GM23248 (cell line): ENCODE measurements at places on chromosomes 1 and 21. TPM values are rescaled to one million over a fixed set of nuclear protein-coding genes. Genes with fewer than 3 reads are reported as not detected.
A peak's percentile ranks its signal among the peaks of the same experiment; 100 is the strongest.

Gene VSIG8
- total RNA-seq: not detected in 2 replicates

Gene LMNA
- 1,219 and 1,322 TPM in 2 replicates for total RNA-seq

DNA sequence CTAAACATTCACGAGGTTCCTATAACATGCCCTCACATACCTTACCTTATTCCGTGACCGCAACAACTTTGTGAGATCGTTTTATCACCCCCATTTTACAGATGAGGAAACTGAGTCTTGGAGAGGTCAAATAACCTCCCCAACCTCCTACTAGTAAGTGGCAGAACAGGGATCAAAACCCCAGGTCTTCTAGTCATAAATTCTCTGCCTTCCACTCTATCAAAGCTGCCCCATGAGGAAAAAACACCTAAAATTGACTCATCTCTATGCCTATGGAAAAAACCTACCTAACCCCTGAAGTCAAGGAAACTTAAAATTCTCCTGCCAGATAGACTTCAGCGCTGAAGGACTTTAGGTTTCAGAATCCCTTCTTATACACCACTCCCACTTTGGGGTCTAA is 69.5 kb upstream of the ERRFI1 start:
- H3K4me3 ChIP-seq: no peak overlapping the region
- no peaks in the 10 kb centered on the region for H3K36me3 ChIP-seq
- H3K4me1 ChIP-seq: peaks cover 57% of the 10 kb centered on the region
- no peaks in the 10 kb centered on the region for H3K27me3 ChIP-seq
- H3K27ac ChIP-seq: peak overlapping the region; percentile 78; the same call in 1 of the 2 replicates

- DNase-seq: no peak
- H3K27me3 ChIP-seq: no peaks in the 10 kb centered on the region
- H3K4me1 ChIP-seq: no peaks in the 10 kb centered on the region
- H3K4me3 ChIP-seq: no peak overlapping the region
These were observed 582.4 kb downstream of the LTN1 start for GRCh38 chr21:28410256-28410655.

DNA sequence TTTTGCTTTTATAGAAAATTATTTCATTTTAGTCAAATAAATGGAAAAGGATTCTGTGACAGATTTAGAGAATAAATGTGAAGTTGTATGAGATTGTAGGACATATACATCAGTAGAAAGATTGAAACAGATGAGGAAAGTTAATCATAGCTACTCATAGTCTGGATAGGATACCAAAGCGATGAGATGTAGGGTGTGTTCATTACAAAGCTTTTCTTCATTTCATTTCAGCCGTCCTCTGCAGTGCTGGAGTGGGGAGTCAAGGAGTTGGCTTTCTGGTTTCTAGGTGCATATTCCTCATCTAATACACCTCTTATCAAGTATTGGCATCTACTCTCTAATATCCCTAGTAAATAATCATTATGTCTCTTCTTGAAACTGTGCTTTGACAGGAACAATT is 149.5 kb upstream of the NEGR1 start:
- H3K27ac ChIP-seq: no peak overlapping the region
- H3K4me3 ChIP-seq: no peak overlapping the region
- no peaks in the 10 kb centered on the region for H3K27me3 ChIP-seq
- peaks cover 10% of the 10 kb centered on the region; the same call in 1 of the 2 replicates for H3K4me1 ChIP-seq

- no peaks in the 10 kb centered on the region for H3K4me1 ChIP-seq
- no peak overlapping the region for H3K4me3 ChIP-seq
- no peak overlapping the region for H3K27ac ChIP-seq
These were observed 79.1 kb upstream of the PLPPR4 start for GRCh38 chr1:99185196-99185595.
